ENCODE measurements at places on chromosomes 2 and 18.

- no peak for DNase-seq
These were observed 31.2 kb downstream of the SALL3 start for GRCh38 chr18:79010802-79011201.

DNA sequence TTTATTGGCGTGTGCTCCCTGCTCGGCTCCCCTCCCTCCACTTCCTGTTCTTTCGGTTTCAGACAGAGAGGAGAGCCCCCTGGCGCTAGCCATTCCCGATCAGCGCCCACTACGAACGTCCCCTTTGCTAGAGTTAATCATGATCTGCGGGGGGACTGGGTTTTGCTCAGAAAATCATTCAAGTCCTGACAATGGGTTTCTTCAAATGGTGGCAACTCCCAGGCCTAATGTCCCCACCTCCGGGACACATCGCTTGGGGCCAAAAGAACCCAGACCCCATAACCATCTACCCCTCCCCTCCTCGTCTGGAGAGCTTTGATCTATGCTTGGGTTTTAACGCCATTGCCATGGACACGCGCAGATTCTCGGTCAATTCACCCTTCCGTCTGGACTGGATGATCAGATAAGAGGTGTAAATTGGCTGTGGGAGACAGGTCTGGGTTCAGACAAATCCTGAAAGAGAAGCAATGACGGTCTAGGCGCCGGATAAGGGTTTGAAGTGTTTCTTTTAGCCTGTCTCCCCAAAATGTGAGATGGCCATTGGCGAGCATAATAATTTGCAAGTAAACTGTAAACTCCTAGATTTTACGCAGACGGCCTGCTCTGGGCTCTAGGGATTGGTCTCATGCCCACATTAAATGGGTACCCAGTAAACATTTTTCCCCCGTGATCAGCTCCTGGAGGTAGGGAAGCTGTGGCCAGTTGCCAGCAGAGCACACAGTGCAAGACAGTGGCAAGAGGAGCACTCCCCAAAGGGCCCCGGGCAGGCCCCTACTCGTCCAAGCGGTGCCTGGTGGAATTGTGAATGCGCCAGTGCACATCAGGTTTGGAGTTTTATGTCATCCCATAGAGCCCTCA lies 4.7 kb downstream of the NRP2 start:
- DNase-seq = no peak

DNA sequence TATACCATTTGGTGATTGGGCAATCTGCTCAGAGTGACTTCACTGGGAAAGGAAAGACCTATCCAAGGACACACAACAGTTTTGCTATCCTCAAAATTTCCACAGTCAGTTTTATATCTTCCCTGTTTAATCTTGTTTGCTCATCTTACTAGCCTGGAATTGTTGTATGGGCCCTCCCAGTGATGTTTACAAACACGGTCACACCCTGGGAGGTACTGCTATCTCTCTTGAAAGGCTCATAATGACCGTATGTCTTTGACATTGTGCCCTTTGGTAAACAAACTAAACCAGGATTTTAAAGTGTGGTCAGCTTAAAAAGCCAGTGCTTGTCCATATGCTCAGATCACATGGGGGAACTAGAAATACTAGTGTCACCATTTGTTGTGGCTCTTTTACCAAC lies 277.0 kb downstream of the CDH2 start:
- DNase-seq = no peak

DNA sequence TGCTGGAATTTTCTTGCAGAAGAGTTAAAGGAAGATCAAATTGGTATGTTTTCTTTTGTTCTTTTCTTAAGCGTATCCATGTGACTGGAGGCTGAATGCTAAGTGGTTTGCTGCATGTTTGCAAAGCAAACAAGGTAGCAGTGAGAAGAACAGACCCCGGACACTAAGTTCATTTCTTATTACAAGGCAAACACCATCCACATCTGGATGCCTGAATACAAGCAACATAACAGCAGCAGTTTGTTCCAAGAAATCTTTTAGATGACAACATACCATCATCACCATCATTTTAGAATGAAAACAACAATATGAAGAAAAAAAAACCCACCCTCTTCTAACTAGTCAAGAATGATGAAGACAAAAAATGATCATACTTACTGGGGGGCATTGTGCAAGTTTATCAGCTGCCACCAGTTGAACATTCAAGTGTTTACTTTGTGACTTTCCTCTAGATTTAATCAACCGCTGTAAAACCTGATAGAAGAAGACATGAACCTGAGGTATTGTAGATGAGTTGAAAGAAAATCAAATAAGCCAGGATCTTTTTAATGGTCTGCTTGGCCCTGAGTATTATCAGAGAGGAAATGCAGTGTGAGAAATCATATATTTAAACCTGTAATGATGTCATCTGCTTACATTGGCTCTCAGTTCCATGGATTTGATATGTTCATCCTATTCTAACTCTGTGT lies 25.0 kb upstream of the ARL5A start:
- no peak for DNase-seq

DNA sequence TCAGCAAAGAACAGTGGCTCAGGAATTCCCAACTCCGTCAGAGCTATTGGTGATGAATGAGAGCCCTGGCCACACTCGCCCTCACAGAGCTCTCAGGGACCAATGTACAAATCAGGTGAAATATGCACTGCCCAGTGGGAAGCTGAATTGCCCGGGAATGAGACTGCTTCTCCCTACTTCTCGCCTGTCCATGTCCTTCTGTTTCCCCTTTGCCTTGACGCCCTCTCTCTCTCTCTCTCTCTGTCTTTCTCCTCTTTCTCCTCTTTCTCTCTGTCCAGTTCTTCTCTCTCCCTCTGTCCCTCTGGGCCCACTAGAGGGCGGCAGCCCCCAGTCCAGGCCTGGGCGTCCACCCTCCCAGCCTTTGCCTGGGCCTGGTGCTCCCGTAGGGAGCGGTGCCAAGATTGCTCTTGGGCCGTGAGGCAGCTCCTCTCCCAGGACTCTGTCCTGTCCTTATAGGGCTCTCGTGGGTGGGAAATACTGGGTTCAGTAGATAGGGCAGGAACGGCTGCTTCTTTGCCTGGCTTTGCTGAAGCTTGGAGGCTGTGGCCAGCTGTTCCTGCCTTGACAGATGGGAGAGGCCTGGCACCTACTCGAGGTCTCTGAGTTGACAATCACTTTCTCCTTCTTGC lies 28.4 kb upstream of the PUM2 start:
- peak; percentile 98 for DNase-seq

GRCh38 chr2:139652385-139652784 lies 872.2 kb upstream of the NXPH2 start:
- no peak for DNase-seq

- peak; percentile 80 for DNase-seq
These were observed 120.5 kb downstream of the ZFP36L2 start for GRCh38 chr2:43105586-43106558.

- no peak for DNase-seq
These were observed 253.3 kb downstream of the EXOC6B start for GRCh38 chr2:72572501-72572900.

Measured in SJCRH30 (cell line).